ENCODE measurements at places on chromosomes 7 and 10.

- DNase-seq: no peak
These were observed 67.5 kb downstream of the DNAJB9 start for GRCh38 chr7:108637049-108637621.

DNA sequence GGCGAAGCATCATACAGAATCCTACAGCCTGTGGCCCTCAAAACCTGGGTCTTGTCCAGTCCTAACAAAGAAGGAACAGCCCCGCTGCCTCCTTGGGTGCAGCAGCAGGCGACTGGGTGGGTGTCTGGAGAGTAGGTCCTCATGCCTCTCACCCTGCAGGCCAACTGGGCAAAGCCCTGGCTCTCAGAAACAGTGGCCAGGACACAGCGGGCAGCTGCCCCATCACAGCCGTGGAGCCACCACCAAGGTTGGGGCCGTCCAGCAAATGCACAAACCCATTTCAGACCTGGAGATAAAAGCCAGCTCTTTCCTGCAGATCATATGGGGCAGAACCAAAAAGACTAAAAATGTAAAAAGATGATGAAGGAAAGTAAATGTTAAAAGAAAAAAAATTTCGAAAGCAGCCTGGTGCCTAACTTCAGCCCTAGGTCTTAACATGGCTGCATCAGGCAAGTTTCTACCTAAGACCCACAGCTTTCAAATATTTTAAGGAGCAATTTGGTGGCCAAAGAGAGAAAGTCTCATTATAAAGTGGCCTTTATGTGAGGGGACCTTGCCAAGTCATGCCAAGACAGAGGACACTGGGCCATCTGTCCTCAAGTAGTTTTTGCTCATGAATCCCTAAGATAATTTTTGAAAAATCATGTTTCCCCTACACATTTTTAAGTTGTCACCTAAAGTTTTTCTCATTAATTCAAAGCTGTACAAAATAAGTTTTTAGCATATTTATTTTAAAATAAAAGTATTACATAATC lies 142.1 kb downstream of the PAXIP1 start:
- no peak for DNase-seq

GRCh38 chr7:85078181-85078580 lies 108.7 kb downstream of the SEMA3D start:
- DNase-seq: no peak

- DNase-seq: no peak
These were observed 491.6 kb upstream of the GALNT17 start for GRCh38 chr7:70640266-70640833.

DNA sequence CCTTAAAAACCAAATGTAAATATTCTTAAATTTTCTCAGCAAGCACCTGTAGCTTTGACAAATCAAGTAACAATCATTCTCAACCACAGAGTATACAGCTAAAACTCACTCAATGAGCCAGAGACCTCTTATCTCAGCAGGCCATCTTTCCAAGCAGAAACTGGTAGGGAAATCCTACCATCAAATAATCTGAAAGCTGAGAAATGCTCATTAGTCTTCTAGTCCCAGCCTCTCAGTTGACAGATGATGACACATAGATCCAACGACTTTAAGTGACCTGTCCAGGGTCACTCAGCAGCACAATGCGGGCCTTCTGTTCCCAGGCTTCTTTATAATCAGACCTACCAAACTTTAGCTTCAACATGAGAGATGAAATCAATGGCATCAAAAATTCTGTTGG lies 184.6 kb downstream of the SGMS1 start:
- DNase-seq: no peak

DNA sequence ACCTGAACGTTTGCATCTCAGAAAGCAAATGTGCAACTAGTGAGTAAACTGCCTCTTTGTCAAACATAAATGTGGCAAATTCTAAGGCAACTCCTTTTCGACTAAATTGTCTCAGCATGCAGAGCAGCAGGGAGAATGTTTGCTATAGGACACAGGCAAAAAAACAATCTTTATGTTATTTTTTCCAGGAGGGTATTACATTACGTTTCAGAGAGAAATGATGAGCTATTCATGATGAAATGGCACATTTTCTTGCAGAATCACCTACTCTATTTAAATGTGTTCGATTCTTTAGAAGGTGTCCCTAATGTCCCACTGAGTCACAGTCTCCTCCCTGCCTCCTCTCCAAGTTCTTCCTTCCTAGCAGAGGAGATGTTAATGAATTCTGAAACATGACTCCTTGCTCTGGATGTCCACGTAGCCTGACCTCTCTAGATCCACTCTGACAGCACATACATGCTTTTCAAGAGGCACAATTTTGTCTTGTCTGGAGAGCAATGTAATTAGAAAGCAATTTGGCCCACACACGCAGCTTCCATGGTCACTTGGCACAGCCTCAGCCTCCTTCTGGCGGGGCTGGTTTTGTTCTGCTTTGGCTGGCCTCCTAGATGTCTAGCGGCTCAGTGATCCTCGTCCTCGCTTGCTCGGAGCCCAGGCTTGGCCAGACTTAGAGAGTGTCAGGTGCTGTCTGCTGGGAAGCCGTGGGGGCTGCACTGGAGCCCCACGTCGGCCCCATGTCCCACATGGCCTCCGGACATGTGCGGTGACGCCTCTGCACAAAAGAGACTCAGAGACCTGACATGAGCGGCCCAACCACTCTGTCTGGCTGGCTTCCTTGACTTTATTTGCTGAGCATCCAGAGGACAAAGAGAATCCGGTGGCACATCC lies 125.7 kb upstream of the ZNF438 start:
- DNase-seq: peak; percentile 87

- no peak for DNase-seq
These were observed 32.7 kb downstream of the SLC29A3 start for GRCh38 chr10:71351628-71352319.

DNA sequence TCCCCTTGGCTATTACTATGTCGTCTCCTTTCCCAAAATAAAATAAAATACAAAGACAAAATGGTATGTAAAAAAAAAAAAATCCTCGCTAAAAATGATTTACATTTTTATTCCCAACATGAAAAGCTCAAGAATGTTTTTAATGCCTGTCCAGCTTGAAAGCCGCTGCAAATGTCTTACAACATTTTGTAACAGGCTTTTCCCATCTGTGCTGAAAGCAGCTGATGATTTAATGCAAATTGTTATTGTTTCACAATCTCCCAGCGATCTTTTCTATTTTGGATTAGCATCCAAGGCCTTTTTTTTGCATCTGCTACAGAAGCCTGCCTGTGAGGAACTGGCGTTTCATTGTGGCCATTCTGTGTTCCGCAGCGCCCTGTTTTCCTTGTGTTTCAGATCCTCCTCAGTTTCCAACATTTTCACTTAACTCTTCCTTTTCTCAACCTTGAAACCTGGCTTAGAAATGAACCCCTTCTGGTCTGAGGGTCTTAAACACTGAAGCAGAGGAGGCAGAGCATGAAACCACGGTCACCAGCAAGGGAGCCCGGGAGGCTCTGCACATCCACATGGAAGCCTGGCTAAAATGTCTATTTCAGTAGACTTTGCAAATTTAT lies 712.1 kb downstream of the PARD3 start:
- DNase-seq: peak; percentile 88

- DNase-seq: no peak
These were observed 40.5 kb downstream of the ITIH5 start for GRCh38 chr10:7626283-7626682.

DNA sequence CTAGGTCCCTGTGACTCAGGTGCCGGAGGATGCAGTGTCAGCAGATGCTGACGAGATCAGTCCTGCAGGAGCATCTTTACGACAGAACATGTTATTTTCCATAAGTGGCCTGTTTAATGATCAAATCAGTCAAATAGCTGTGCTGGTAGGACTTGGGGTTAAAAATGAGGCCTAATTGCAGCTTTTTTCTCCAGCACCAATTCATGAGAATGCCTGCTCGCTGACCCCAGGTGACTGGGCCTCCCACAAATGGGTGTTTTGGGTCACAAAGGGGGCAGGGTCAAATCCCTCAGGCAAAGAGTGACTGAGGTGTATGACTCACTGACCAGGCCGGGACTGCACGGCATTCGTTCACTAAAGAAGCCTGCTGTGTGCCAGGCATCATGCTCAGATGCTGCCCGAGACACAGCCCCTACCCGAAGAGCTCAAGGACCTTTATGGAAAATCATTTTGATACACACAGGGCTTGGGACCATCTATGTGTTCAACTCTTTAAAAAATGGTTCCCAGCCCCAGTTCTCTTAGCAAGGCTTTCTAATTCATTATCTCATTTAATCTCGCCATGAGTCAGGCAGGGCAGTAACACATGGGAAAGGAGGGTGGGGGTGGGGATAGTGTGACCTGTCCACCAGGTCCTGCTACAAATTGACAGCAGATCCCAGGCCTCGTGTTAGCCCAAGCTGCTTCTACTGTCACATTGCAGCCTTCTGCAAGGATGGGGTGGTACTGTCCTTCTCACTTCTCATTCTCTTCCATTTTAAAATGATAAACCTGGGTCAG lies 21.1 kb downstream of the ZNF775 start:
- DNase-seq: no peak

DNA sequence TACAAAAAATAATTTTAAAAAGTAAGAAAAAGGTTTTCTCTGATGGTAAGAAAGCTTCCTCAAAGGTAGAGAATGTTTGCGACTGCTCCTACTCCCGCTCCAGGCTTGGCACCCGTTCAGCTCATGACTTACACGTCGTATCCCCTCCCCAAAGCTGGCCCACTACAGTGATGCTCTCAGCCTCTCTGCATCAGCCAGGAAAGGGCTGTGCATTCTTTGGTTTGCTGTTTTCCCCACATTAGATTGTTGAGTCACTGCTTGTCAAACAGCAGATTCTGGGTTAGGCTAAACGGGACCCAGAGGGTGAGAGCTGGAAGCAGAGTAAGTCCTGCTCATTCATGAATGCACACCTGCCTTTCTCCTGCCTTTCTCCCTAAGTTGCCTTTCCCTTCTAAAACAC lies 54.7 kb upstream of the NMT2 start:
- peak; percentile 69 for DNase-seq

GRCh38 chr10:77850620-77851231 lies 75.8 kb downstream of the DLG5 start:
- no peak for DNase-seq

GRCh38 chr10:4266416-4267085 lies 481.5 kb upstream of the KLF6 start:
- peak; percentile 91 for DNase-seq

DNA sequence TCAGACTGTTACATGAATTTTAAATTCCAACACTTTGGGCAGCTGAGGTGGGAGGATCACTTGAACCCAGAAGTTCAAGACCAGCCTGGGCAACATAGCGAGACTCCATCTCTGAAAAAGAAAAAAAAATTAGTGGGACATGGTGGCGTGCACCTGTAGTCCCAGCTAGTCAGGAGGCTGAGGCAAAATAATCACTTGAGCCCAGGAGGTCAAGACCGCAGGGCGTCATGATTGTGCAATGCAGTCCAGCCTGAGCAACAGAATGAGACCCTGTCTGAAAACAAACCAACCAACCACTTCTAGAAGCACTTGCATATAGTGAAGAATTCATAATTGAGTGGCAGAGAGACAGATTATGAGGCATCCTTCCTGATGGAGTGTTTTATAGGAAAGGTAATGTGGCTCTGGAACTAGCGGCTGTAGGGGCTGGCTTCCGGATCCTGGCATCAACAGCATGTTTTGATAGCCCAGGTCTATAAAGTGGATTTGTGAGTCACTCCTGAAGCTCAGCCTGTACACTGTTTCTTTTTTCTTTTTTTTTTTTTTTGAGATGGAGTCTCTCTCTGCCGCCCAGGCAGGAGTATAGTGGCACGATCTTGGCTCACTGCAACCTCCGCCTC lies 40.3 kb upstream of the RSBN1L start:
- DNase-seq: no peak

GRCh38 chr10:98172495-98172894 lies 38.0 kb downstream of the R3HCC1L start:
- DNase-seq: peak; percentile 29

DNA sequence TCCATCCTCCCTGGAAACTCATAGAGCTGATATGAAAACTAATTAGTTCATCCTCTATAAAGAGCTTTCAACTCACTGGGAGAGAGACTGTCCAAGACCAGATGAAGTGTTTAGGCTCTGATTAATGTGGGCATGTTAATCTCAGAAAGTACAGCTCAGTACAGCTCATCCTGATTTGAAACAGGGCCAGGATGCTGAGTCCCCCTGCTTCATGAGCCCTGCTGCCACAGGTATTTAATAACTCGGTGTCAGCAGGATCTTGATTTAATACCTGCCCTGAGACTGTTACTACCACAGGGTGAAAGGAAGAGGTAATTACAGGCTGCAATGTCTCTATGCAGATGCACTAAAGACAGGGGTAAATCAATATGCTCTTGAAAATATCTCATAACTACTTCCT lies 10.8 kb downstream of the LMOD2 start:
- DNase-seq: no peak

DNA sequence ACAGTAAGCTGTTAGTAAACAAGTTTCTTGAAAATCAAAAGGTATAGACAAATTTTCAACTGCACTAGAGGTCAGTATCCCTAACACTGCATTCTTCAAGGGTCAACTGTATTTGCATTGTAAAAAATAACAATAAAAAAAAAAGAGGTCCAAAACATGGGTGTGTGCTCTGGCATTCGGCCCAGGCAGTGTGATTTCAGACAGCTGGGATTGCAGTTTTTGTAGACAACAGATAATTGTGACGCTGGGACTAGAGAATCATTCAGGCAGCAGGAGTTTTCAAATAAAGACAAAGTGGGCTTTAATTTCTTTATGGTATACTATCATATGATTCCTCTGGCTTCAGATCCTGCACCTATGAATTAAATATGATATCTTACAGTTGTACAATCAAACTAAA lies 543.2 kb upstream of the SEMA3D start:
- no peak for DNase-seq

All from muscle of back (tissue), 13 donors.